ENCODE measurements at places on chromosomes 4 and X. TPM values are rescaled to one million over a fixed set of nuclear protein-coding genes. Genes with fewer than 3 reads are reported as not detected.

Gene ARHGAP6
- total RNA-seq, result 1.7 TPM

Gene TIGD4
- 0.38 TPM for total RNA-seq

Gene IBSP
- not detected for total RNA-seq

Gene ATP7A
- 11.2 TPM for total RNA-seq

Gene PAGE2
- total RNA-seq, result not detected

Gene IRS4
- not detected for total RNA-seq

Gene LDB2
- 3.9 TPM for total RNA-seq

Gene PROM1
- total RNA-seq, result 1.7 TPM

Gene TMEM47
- 11.5 TPM for total RNA-seq

Gene ZFP42
- not detected for total RNA-seq

Gene HSFX2
- total RNA-seq, result not detected

Gene PABPC4L
- total RNA-seq, result 0.95 TPM

Gene TXK
- total RNA-seq, result 5.2 TPM

Gene SH2D1A
- total RNA-seq, result 0.53 TPM

Gene RHOXF2B
- total RNA-seq, result not detected

Gene CITED1
- not detected for total RNA-seq

Gene TLR1
- total RNA-seq, result 11.1 TPM

Gene ZXDA
- 1.5 TPM for total RNA-seq

Gene REPS2
- total RNA-seq, result 5.0 TPM

Gene DHRSX
- 9.8 TPM for total RNA-seq

Gene EDNRA
- 8.8 TPM for total RNA-seq

Gene SLC38A5
- 9.6 TPM for total RNA-seq

Gene IL2RG
- total RNA-seq, result 10.2 TPM

Gene PHOX2B
- total RNA-seq, result not detected

Gene LYAR
- 9.1 TPM for total RNA-seq

Gene SMR3B
- not detected for total RNA-seq

Gene GPC3
- total RNA-seq, result 1.7 TPM

Gene RHOXF2
- not detected for total RNA-seq

Gene FAM53A
- 0.42 TPM for total RNA-seq

Gene MMRN1
- total RNA-seq, result 0.80 TPM

Gene ARSJ
- 10.3 TPM for total RNA-seq

Gene PCSK1N
- 1.3 TPM for total RNA-seq

Gene SERPINA7
- total RNA-seq, result not detected

Gene NLGN3
- total RNA-seq, result not detected

Gene GPRIN3
- 1.5 TPM for total RNA-seq

Gene RIBC1
- total RNA-seq, result 0.57 TPM

Gene FAM236A
- total RNA-seq, result not detected

Gene MAGEA9B
- not detected for total RNA-seq

Gene ADGRG4
- 0.19 TPM for total RNA-seq

Gene CXCL9
- not detected for total RNA-seq

Gene KCND1
- 0.53 TPM for total RNA-seq

Data from esophagus squamous epithelium (tissue), 5 donors.